ENCODE measurements at places on chromosomes 6 and 20. TPM values are rescaled to one million over a fixed set of nuclear protein-coding genes. Genes with fewer than 3 reads are reported as not detected.

The TINAG gene
- not detected for total RNA-seq

The CNR1 gene
- total RNA-seq, result 5.7 TPM

DNA sequence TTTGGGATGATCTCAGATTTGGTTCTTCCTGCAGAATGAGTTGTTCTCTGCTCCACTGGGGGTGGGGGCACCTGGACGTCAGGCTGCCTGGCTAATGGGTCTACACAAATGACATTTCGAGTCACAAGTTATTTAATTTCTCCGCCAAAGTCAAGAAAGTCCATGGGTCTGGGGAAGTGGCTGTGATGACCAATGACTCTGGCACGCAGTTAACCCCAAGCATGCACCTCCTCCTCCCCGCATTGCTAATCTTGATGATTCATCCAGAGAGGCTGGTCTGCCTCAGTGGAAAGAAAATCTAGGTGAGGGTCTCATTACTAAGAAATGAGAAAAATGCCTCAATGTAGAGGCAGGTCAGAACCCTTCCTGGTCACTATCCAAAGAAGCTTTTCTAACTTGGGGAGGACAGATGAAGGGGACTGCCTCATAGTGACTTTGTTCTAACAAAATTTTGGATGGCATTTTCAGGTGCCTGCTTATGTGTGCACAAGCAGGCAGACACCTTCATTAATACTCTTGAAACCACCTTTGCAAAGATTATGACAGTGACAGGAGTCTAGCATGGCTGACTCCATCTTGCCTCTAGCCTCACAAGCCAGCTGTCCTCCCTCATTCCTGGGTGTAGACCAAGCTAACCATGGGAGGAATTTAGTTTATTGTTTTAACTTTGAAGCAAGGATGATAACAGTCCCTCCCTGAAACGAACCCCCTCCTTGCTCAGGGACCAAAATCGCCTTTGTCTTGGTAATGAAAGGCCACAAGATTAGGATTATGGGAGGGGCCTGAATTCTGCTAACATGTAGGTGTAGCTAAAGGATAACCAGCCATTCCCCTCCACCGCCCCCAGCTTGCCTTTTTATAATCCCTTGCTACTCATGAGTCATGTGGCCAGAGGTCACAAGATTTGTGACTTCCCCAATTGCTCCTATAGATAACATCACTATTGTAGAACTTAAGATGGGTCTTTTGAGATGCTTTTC lies 98.6 kb upstream of the MRPS10 start:
- peak; percentile 18 for DNase-seq

The TPBG gene
- 6.4 TPM for total RNA-seq

DNA sequence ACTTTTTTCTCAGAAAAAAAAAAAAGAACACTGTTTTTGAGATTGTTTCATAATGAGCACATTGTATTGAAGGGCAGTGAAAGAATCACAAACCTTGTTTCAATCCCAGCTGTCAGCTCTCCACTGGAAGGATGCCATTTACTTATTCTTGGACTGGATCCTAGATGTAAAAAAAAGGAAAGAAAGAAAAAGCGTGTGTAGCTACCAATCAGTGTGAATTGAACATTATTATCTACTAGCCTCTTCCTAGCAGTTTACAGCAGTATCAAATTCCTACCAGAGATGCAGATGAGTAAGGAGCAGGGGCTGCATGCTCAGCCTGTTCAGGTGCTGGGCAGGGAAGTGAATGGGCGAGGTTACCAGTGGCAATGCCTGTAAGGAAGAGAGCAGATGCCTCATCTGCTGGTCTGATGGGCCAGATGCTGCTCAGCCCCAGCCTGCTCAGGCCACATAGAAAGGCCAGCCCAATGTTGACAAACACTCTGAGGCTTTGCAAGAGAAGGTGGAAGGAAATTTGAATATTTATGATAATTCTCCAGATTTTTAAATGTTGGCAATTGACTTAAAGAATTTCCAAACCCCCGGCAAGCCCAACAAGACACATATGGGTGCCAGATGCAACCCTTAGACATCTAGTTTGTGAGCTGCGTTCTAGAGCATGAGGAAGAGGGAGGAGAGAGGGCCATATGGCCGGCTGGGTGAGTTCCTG lies 189.5 kb downstream of the IBTK start:
- no peak for DNase-seq

DNA sequence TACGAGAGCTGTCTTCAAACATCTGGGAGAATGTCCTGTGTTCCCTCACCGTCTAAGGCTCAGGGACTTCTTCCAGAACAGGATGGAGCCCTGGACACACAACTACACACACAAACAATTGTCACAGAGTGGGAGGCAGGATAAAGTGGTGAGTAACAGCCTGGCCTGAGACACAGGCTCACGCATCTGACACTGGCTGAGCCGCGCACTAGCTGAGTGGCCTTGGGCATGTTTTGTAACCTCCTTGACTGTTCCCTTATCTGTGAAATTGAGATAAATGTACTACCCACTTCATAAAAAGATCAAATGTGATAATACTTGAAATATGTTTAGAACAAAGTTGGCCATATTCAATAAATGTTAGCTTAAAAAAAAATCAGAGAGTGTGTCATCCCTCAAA lies 132.4 kb upstream of the ARMC2 start:
- DNase-seq, result no peak

The SLC44A4 gene
- 1.6 TPM for total RNA-seq

GRCh38 chr6:30570740-30571074 lies 535 bp upstream of the ABCF1 start:
- DNase-seq, result no peak

Measured in gastrocnemius medialis (tissue), 4 donors.